DMS79 treated with DMSO at 0.1 percent for 48 hours (cell line): ENCODE measurements at places on chromosomes 1 and 21.

DNA sequence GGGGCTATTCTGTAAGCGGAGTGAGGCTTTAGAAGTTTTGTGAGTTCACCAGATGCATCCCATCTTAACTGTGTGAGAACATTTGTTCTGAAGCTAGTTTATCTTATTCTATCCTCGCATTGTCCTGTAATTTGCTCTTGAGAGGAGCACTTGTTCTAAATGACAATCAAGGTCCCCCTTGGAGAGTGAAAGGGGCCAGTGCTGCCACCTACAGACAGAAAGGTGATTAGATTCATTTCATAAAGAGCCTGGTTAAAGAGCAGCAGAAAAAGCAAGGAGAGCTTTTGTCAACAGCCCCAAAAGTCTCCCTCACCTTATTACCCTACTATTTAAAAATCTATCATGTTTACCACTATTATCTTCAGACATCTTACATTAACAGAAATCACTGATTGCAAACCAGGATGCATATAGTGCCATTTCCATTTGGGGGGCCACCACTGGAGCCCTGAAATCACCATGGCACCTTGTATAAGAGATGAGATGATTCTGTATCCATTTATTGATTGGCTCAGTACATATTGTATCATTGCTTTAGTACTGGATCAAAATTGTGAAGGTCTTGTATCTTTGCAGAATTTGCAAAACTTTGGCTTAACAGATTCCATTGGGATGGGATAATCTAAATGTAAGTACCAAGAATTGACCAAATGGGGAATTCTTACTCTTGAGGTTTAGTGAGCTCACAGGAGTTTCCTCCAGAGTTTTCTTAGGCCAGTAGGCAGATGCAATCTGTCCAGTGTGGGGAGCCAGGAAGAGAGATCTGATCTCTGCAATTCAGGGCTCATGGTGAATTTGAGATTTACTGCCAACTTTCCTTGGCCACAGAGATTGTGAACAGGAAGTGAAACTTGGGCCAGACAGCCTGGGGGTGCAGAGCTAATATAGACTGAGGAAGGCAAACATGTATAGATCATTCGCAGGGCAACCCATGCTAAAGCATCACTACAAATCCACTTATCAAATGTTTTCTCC, 64.3 kb upstream of the TRABD2B start:
- peak; percentile 77 for DNase-seq

DNA sequence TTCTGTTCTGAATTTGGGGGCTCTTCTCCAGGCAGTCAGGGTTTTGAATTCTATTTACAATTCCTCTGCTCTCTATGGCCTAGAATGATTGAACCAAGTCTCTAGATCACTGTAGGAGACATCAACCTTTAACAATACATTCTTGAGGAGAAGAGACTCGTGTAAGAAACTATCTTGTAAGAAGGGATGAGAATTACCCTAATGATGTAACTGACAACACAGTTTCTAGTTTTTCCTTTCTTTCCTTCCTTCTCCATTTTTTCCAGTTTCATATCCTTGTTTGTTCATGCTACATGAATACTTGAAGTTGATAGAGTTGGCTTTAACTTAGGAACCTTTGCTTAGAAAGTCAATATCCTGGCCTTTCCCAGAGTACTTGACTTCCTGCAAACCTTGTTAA, 1.3 kb upstream of the ATP1A1 start:
- DNase-seq = no peak

DNA sequence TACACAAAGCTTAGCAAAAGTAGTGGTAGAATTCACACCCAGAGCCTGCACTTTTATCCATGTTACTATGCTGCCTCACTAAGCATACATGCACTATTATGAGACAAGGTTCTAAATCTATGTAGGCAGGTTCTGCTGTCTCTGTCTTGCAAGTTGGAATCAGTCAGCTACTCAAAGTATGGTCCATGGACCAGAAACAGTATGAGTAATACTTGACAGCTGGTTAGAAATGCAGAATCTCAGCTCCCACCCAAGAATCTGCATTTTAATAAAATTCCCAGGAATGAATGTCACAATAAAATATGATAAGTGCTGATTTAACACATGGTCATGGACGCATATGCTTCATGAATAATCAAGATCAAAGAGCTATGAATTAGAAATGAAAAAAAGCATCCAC, 50.5 kb downstream of the DSCAM start:
- DNase-seq = no peak

DNA sequence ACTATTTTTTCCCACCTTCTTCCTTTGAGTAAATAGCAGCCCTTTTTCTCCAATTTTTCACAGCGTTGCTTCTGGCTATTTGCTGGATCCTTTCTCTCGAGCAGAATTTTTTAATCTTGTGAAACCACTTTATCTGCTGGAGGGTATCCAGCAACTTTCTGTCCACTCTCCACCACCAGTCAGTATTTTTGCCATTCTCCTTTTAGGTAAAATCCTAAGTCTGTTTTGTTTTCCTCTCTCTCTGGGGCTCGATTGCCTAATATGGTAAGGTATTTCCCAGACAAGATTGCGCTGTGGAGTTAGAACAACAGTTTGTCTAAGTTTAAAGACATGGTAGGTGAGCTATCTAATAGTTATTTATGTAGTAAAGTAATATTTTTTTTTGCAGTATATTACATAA, 156.9 kb downstream of the PPP1R12B start:
- no peak for DNase-seq

GRCh38 chr1:23013657-23014056, 2.0 kb downstream of the TEX46 start:
- peak; percentile 94 for DNase-seq

- DNase-seq = no peak
Observed at GRCh38 chr1:235919833-235920441, 53.2 kb upstream of the LYST start.

GRCh38 chr21:18877917-18878316, 474.3 kb upstream of the TMPRSS15 start:
- no peak for DNase-seq

GRCh38 chr1:108502624-108503023, 52.5 kb downstream of the NBPF6 start:
- DNase-seq = no peak

DNA sequence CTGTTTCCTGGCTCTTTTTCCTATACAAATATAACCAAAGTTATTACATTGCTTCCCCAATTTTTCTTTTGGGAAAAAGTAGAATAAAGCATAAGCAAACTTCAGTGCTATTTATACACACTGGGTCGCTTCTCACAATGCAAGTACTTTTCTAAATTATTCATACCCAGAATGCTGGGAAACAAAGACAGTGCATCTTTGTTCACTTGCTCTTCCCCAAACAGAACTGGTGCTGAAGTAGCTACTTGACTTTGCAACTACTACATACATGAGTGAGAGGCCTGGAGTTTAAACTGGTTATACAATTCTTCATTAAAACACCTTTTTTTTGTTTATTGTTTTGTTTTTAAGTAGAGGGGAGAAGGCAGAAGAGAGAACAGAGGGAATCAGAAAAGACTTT, 40.2 kb downstream of the STX6 start:
- DNase-seq = peak; percentile 36

DNA sequence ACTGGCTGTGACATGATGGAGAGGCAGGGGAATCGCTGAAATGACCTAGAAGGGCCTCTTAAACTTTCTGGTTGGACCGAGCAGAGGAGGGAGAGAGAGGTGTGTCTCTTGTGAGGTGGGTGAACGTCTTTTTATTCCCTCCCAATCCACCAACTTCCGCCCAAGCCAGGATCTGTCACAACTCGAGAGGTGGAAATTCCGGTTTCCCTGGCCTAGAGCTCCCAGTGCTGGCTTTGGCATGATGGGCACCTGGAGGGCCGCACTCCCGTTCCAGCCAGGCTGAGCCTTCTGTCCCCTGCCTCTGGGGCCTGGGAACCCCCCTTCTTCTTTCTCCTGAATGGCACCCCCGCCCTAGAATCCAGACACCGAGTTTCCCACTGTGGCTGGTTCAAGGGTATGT, at the start of gene SEMA4A:
Gene SEMA4A, plus strand, starts transcription at position 224 of the 400 bp plus-strand sequence. CDS start 994 bp downstream, outside the sequence.
- no peak for DNase-seq

GRCh38 chr1:58005212-58005611, 541.3 kb downstream of the OMA1 start:
- no peak for DNase-seq

GRCh38 chr1:84669831-84670230, 20.4 kb downstream of the SSX2IP start:
- DNase-seq = no peak

- DNase-seq = no peak
Observed at GRCh38 chr1:167373986-167374385, 144.3 kb downstream of the CD247 start.

DNA sequence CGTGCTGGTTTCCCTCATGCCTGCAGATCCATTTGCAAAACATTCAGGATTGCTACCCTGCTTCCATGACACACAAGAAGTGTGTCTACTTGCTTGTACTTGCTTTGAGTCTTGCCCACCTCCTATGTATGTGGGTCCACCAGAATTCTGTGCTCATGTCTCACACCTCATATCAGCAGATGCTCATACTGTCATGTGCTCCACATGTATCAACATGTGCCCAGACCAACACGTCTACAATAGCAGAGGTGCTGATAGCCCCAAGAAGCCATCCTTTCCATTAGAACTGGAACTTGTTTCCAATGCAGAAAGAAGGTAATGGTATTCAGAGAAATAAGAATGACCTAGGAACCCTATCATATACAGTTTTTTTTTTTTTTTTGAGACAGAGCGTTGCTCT, 27.9 kb upstream of the MYOC start:
- no peak for DNase-seq

DNA sequence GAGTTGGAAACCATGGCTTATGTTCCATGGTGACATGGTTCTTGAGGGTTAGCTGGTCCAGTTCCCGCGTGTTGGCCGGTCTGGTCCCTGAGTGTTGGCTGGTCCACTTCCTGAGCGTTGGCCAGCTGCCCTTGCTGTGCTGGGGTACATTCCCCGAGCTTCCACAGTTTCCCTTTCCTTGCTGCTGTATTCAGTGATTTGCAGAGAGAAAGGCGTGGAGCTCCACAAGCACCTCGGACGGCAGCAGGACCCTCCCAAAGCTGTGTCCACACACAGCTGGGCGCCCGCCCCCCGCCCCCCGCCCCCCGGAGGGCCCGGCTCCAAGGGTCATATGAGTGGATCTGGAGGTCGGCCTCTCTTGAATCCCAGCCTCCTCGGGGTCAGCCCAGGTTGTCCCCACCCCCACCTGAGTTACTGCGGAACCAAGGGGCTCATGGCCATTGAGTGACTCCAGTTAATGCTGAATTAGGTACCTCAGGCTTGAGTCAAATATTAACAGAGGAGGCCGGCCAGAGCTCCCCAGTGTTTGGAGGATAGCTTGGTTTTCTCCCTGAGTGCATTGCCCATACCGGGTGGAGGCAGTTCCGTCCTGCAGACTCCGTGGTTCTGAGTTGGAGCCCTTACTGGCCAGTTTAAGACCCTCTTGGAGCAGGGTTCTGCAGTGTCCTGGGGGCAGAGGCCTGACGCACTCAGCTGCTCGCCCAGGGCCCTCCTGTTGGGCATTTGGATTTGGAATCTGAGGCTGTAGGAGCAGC, 18.4 kb downstream of the COL18A1 start:
- DNase-seq = no peak

- DNase-seq = no peak
Observed at GRCh38 chr1:209704584-209704983, at the start of gene HSD11B1. HSD11B1 (plus strand) TSS chr1:209704846; CDS start chr1:209704943, 97 bp downstream.
